ENCODE measurements at places on chromosomes 4 and X.

- DNase-seq = no peak
Measured at GRCh38 chrX:41258226-41258625, 75.7 kb upstream of the DDX3X start.

- no peak for DNase-seq
Measured at GRCh38 chrX:147733369-147733768, 178.3 kb upstream of the FMR1 start.

DNA sequence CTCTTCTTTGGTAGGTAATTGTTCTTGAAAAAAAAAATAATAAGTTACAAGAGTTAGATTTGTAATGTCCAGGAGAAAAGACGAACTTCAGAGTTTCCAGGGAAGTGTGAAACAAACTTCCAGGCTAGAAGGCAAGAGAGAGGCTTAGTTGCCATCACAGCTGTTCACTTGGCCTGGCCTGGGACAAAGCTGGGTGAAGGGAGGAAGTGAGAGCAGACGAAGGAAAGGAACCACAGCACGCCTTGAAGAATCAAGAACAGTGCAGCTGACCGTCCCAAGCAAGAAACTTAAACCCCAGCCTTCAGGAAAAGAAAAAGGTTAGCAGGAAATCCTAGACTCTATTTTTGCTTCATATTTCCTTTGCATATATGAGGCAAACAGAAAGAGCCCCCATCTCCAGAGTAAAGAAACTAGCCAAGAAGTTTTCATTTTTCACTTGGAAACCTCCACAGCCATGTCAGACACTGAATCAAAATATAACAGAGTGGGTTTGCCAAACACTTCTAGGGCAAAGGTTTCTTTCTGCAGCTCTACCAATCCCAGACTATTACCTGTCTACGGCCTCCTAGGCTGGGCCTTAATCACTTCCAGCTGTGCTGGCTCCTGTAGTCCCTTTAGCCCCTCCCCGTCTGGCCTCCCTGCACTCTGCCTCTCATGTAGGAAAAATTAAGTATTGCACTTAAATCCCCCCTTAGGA is 209.6 kb downstream of the SPATA18 start:
- peak; percentile 58 for DNase-seq

GRCh38 chr4:168593399-168593798 is 96.5 kb downstream of the PALLD start:
- no peak for DNase-seq

GRCh38 chrX:38726612-38727011 is 74.6 kb upstream of the MID1IP1 start:
- DNase-seq = no peak

GRCh38 chrX:127571834-127572233 is 480.4 kb downstream of the ACTRT1 start:
- DNase-seq = no peak

DNA sequence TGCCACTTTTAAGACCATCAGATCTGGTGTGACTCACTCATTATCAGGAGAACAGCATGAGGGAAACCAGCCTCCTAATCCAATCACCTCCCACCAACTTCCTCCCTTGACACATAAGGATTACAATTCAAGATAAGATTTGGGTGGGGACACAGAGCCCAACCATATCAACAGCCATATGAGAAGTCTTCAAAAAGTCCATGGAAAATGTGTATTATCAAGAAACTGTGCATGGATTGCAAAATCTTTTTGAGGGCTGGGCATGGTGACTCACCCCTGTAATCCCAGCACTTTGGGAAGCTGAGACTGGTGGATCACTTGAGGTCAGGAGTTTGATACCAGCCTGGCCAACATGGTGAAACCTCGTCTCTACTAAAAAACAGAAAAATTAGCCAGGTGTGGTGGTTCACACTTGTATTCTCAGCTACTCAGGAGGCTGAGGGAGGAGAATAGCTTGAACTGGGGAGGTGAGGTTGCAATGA is 17.8 kb upstream of the RPL39 start:
- no peak for DNase-seq

- DNase-seq = no peak
Measured at GRCh38 chrX:53486285-53486684, 52.1 kb upstream of the HSD17B10 start.

- DNase-seq = no peak
Measured at GRCh38 chr4:126124818-126125217, 810.1 kb downstream of the FAT4 start.

DNA sequence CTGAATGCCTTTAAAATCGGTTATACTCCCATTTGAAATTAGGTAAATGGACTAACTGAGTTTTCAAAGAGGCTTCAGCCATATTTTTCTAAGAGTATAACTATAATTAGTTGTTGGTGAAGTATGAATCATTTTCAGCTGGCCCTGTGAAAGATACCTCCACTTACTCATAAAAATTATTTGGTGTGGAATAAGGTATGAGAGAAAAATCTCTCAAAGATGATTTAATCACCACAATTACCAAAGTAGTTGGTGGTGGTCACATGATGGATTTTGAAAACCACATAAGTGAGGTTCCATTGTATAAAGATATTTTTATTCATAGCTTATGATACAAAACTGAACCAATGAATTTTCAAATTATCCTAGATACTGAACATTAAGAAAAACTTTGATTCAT is 9.0 kb upstream of the KLHL2 start:
- DNase-seq = no peak

GRCh38 chrX:40912166-40912565 is 173.1 kb upstream of the USP9X start:
- peak; percentile 38 for DNase-seq

- no peak for DNase-seq
Measured at GRCh38 chr4:40192114-40193015, 4.5 kb upstream of the RHOH start.
